ENCODE measurements at places on chromosomes 4 and X. TPM values are rescaled to one million over a fixed set of nuclear protein-coding genes. Genes with fewer than 3 reads are reported as not detected.

DNA sequence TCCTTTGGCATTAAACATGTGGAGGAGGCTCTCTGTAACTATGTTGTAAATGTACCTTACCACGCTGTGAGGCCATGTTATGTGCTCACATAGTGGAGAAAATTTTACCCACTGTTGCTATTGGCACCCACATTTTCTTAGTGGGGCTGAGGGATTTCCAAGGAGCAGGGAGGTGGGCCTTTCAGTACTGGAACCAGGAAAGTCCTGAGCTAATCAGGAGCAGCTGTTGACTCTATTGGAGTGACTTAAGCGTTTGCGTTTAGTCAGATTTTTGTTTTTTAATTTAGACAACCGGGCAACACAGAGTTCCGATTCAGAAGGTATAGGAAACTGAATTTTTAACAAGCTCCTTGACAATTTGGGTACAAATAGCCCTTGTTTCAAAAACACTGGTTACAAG, 30.7 kb upstream of the WDR17 start:
- H3K27ac ChIP-seq, result no peak overlapping the region
- DNase-seq, result no peak
- H3K4me1 ChIP-seq, result no peaks in the 10 kb centered on the region
- H3K4me3 ChIP-seq, result no peak overlapping the region
- no peaks in the 10 kb centered on the region for H3K27me3 ChIP-seq

- no peaks in the 10 kb centered on the region for H3K27me3 ChIP-seq
- no peak overlapping the region for H3K4me3 ChIP-seq
- DNase-seq, result peak; percentile 55
- no peak overlapping the region for H3K27ac ChIP-seq
- no peaks in the 10 kb centered on the region for H3K4me1 ChIP-seq
- H3K36me3 ChIP-seq, result peaks cover 7% of the 10 kb centered on the region
Measured at GRCh38 chr4:177367336-177367735, 57.7 kb downstream of the NEIL3 start.

- DNase-seq, result no peak
- H3K36me3 ChIP-seq, result peaks cover 42% of the 10 kb centered on the region
- H3K4me3 ChIP-seq, result no peak overlapping the region
- H3K27me3 ChIP-seq, result no peaks in the 10 kb centered on the region
- H3K4me1 ChIP-seq, result no peaks in the 10 kb centered on the region
Measured at GRCh38 chr4:107906458-107907100, 24.8 kb upstream of the CYP2U1 start.

- no peaks in the 10 kb centered on the region for H3K36me3 ChIP-seq
- peaks cover 84% of the 10 kb centered on the region for H3K27me3 ChIP-seq
- no peak for DNase-seq
- no peak overlapping the region for H3K27ac ChIP-seq
- peak overlapping the region; percentile 87 for H3K4me3 ChIP-seq
Measured at GRCh38 chr4:110616238-110617074, 6.4 kb downstream of the PITX2 start.

DNA sequence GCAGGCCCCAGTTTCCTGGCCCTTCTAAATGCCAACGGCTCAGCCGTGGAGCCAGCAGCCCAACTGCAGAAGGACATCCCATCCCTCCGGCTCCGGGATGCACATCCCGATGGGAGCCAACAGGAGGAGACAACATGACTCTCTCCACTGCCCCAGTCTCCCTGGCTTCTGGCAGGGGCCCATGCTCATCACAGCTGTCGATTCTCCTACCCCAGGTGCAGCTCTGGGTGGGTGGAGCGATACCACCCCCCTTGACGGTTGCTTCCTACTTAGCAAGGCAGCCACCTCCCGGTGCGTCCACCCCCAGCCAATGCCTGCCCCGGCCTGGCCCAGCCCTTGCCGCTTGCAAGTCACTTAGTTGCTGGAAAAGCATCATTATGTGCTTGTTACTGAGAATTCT, 19.5 kb downstream of the ZNF275 start:
- H3K27ac ChIP-seq, result no peak overlapping the region
- no peak overlapping the region for H3K4me3 ChIP-seq
- H3K36me3 ChIP-seq, result peaks cover 33% of the 10 kb centered on the region
- peak; percentile 49 for DNase-seq

DNA sequence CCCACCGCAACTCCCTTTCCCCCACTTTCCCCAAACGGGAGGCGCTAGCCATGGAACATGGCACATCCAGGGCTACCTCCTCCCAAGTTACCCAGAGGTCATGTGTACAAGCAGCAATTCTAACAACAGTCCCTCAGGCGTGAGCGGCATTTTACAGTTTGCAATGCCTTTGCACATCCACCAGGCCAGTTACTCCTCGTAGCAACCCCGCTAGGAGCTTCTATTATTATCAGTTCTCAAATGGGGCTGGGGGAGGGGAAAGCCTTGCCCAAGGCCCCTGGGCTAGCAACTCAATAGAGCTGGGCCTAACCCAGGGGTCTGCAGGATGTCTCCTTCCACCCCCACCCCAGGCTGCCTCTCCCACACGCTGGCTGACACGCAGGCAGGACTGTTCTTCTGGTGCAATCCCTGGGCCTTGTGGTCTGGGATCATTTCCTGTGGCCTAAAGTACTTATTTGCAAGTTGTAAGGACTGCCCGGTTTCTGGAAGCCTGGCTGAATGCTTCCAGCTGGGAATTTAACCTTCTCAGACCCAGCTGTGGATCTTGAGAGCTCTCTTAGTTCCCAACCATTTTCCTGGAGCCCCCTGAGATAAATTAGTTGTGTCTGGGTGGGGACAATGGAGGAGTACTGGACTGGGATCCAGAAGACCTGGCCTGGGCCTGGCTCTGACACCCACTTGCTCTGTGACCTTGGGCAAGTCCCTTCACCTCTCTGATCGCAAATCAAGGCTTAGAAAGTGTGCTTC, 27.7 kb downstream of the PJA1 start:
- peak; percentile 49 for DNase-seq
- H3K27ac ChIP-seq, result peak overlapping the region; percentile 48
- no peaks in the 10 kb centered on the region for H3K36me3 ChIP-seq
- H3K4me1 ChIP-seq, result peaks cover 16% of the 10 kb centered on the region
- no peaks in the 10 kb centered on the region for H3K27me3 ChIP-seq
- peak overlapping the region; percentile 47 for H3K4me3 ChIP-seq

DNA sequence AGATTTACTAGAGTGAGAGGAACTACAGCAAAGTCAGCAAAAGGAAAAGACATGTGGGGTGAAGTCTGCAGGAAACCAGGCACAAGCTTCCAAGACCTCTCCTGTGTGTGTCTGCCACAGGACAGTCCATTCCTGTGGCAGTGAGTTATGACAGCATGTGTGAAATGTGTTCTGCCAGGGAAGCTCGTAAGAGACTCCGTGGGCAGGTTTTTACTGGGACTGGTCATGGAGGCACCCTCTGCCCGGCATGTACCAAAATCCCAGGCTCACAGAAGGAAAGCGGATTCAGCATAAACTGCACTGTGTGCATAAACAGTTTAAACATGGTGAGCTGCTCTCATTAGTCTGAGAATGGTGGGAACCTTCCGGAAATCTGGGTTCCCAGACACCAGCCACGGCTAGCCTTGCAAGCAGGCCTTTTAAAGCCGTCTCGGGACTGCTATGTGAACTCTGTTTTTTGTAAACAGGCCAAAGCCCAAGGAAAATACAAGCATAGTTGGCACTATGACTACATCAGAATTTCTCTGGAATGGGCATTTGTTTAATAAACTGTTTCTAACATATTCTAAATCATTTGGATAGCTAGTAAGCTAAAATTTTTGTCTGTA, 288.5 kb downstream of the TENM3 start:
- no peaks in the 10 kb centered on the region for H3K36me3 ChIP-seq
- no peaks in the 10 kb centered on the region for H3K27me3 ChIP-seq
- no peak overlapping the region for H3K27ac ChIP-seq
- DNase-seq, result no peak
- H3K4me1 ChIP-seq, result peaks cover 15% of the 10 kb centered on the region

GRCh38 chrX:52346174-52347165, 22.4 kb upstream of the XAGE2 start:
- no peaks in the 10 kb centered on the region for H3K27me3 ChIP-seq
- H3K4me1 ChIP-seq, result no peaks in the 10 kb centered on the region
- H3K27ac ChIP-seq, result no peak overlapping the region
- DNase-seq, result no peak

- peaks cover 3% of the 10 kb centered on the region for H3K27me3 ChIP-seq
- peak within 1 kb of the TSS; percentile 98 for H3K4me3 ChIP-seq
- no peak within 1 kb of the TSS for H3K27ac ChIP-seq
- peak; percentile 70 for DNase-seq
Measured at GRCh38 chr4:167234316-167234881, at the start of gene SPOCK3. SPOCK3 (minus strand) TSS chr4:167234494.

DNA sequence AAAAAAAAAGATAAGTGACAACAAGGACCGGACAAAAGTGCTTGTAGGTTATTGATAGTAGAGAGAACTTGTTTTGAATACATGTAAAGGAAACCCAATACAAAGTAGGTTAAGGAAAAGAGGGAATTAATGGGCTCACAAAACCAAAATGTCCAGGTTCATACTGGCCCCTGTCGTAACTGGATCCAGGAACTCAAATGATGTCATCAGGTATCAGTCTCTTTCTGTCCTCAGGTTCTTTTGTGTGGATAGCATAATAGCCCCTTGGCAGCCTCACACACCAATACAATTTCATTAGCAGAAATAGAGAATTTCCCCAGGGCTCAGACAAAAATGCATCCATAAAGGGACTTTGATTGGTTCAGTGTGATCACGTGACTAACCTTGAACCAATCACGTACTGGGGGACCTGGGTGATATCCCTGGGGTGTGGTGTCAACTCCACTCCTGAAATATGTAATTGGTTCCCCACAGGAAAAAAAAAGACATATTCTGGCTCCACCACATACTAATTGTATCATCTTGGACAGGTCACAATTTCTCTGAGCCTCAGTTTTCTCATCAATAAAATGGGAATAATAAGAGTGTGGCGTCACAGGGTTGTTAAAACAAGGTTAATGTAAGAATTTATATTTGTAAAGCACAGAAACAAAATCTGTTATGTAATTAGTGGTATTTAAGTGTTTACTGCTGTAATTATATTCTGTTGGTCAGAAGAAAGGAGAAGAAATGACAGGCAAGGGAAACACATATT, 174.8 kb downstream of the PDGFRA start:
- H3K27ac ChIP-seq, result no peak overlapping the region
- DNase-seq, result no peak
- H3K36me3 ChIP-seq, result no peaks in the 10 kb centered on the region
- no peak overlapping the region for H3K4me3 ChIP-seq
- no peaks in the 10 kb centered on the region for H3K4me1 ChIP-seq
- H3K27me3 ChIP-seq, result no peaks in the 10 kb centered on the region

Gene MECP2
- total RNA-seq, result 30.4 TPM

Gene CAMK2D
- 9.0 TPM for total RNA-seq

Gene GYPA
- total RNA-seq, result not detected

Gene ZXDA
- not detected for total RNA-seq
